ENCODE measurements at places on chromosomes 13 and 19.

GRCh38 chr13:29511980-29512379 lies 83.5 kb downstream of the SLC7A1 start:
- H3K27me3 ChIP-seq: peaks cover 6% of the 10 kb centered on the region
- peaks cover 64% of the 10 kb centered on the region for H3K36me3 ChIP-seq
- no peak overlapping the region for H3K4me3 ChIP-seq
- H3K4me1 ChIP-seq: no peaks in the 10 kb centered on the region

- no peak overlapping the region for H3K27ac ChIP-seq
- no peaks in the 10 kb centered on the region for H3K27me3 ChIP-seq
- no peak overlapping the region for H3K4me3 ChIP-seq
- DNase-seq: no peak
Observed at GRCh38 chr13:110363010-110363409, 55.9 kb downstream of the COL4A2 start.

DNA sequence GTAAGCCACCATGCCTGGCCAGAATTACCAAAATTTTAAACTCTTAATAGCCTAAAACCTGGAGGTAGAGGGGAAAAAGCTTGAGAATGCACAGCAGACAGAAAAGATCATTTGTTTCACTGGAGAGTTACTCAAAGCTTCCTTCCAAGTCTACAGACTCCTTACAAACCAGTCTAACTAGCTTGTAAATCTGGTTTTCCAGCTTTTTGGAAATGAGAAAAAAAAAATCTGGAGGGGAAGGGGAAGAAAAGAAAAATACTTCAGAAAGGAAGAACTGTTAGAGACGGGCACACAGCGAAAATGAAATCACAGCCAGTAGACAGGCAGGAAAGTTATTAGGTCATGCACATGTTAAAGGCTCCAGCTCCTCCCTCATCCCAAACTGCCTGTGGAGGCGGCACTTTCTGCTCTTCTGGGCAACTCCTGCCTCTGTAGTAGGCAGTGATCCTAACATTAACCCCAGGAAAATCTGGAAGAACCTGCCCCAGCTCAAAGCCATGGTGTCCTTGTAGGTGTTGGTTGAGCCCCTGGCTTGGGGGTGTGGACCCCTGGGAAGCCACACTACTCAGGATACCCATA lies 17.3 kb downstream of the PARP4 start:
- H3K4me3 ChIP-seq: no peak overlapping the region
- no peak for DNase-seq
- H3K27me3 ChIP-seq: no peaks in the 10 kb centered on the region
- H3K4me1 ChIP-seq: no peaks in the 10 kb centered on the region
- H3K27ac ChIP-seq: no peak overlapping the region

DNA sequence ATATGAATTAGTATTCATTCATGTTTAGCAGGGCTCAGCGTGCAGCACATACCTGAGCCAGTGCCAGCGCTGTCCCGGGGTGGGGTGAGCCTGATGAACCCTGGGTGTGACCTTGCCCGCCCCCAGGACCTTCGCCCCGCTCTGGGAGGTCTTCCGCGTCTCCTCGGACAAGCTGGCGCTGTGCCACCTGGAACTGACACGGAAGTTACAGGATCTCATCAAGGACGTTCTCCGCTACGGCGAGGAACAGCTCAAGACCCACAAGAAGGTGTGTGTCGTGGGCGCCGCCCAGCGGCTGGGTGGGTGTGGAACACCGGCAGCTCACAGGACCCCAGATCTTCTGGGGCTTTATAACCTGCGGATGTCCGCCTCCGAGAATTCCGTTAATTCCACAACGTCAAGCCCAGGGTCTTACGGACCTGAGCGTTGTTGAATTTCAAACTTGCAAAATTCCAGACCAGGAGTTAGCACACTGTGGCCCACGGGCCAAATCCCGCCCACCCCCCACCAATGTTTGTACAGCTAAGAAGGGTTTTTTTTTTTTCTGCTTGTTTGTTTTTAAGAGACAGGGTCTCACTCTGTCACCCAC lies 15.4 kb downstream of the FCHO1 start:
- no peaks in the 10 kb centered on the region for H3K27me3 ChIP-seq
- peak overlapping the region; percentile 9 for H3K4me3 ChIP-seq
- peak; percentile 95 for DNase-seq
- H3K4me1 ChIP-seq: no peaks in the 10 kb centered on the region
